ENCODE measurements at places on chromosomes 2 and 18. TPM values are rescaled to one million over a fixed set of nuclear protein-coding genes. Genes with fewer than 3 reads are reported as not detected.

The OTOS gene
- not detected for total RNA-seq

The PAIP2B gene
- total RNA-seq, result 0.36 TPM

The RAD51AP2 gene
- not detected for total RNA-seq

The PCARE gene
- total RNA-seq, result not detected

The RALB gene
- 76.8 TPM for total RNA-seq

The KIF5C gene
- total RNA-seq, result 0.42 TPM

The CIB4 gene
- total RNA-seq, result 0.16 TPM

The RAB6C gene
- not detected for total RNA-seq

The FEV gene
- total RNA-seq, result not detected

The MALL gene
- 158 TPM for total RNA-seq

The POTEC gene
- not detected for total RNA-seq

Data from A549 treated with DMSO at 1 μM for 4 hours (cell line).